Breast epithelium (tissue), 4 donors: ENCODE measurements at places on chromosomes 4 and X. TPM values are rescaled to one million over a fixed set of nuclear protein-coding genes. Genes with fewer than 3 reads are reported as not detected.

GRCh38 chr4:1873291-1873690 is 2.1 kb downstream of the NSD2 start:
- H3K4me3 ChIP-seq = no peak overlapping the region
- no peaks in the 10 kb centered on the region for H3K4me1 ChIP-seq
- H3K27me3 ChIP-seq = no peaks in the 10 kb centered on the region
- DNase-seq = no peak
- H3K27ac ChIP-seq = no peak overlapping the region

DNA sequence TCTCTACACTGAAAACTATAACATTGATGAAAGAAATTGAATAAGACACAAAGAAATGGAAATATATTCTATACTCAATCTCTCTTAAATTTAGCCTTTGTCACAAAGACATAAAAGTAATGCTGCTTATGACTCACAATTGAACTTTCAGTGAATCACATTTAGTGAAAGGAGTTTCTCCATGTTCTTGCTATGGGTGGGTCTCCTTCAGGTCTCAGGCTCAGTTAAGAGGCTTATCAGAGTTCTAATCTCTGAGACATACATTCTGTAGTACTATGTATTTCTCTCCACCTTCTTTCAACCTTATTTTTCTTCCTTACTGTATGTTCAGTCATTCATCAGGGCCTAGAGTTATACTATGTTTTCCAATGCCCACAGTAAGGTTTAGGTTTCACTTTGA is 220.9 kb downstream of the DTHD1 start:
- no peak overlapping the region for H3K27ac ChIP-seq
- no peaks in the 10 kb centered on the region for H3K27me3 ChIP-seq
- no peak for DNase-seq

GRCh38 chr4:19736968-19737756 is 514.5 kb upstream of the SLIT2 start:
- H3K36me3 ChIP-seq = no peaks in the 10 kb centered on the region
- DNase-seq = no peak
- no peak overlapping the region for H3K4me3 ChIP-seq

DNA sequence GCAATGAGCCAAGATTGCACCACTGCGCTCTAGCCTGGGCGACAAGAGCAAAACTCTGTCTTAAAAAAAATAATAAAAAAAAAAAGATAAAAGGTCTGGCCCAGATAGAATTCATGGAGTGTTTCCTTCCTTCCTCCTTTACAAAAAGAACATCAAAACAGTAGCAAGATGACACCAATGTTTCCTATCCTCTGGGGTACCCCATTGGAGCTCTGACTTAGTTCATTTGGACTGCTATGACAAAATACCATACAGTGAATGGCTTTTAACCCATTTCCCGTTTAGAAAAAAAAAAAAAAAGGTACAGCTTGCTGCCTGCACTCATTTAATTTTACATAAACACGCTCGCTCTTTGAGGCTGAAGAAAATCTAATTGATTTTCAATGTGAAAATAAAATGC is 89.9 kb upstream of the PRKX start:
- no peak overlapping the region for H3K4me3 ChIP-seq
- H3K27ac ChIP-seq = no peak overlapping the region
- DNase-seq = no peak
- H3K27me3 ChIP-seq = no peaks in the 10 kb centered on the region
- no peaks in the 10 kb centered on the region for H3K36me3 ChIP-seq
- H3K4me1 ChIP-seq = no peaks in the 10 kb centered on the region

The GC gene
- total RNA-seq = not detected

DNA sequence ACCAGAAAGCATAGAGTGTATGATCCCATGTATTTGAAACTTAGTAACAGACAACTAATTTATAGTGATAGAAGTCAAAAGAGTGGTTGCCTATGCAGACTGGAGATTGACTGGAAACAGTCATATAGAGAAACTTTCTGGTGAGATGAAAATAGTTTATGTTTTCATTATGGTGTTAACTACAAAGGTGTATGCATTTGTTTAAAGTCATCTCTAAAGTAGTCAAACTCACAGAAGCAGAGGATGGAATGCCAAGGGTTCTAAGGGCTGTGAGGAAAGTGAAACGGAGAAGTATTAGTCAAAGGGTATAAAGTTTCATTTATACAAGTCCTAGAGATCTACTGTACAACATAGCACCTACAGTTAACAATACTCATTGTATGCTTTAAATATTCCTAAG is 45.8 kb downstream of the ENOX2 start:
- no peak overlapping the region for H3K27ac ChIP-seq
- H3K4me1 ChIP-seq = no peaks in the 10 kb centered on the region
- no peak for DNase-seq
- H3K36me3 ChIP-seq = no peaks in the 10 kb centered on the region
- H3K4me3 ChIP-seq = no peak overlapping the region

The BMX gene
- 3.9 TPM for total RNA-seq

The ATP11C gene
- 42.4 TPM for total RNA-seq

The MAGEC2 gene
- not detected for total RNA-seq

- peak overlapping the region; percentile 96 for H3K4me3 ChIP-seq
- peak overlapping the region; percentile 6 for H3K27ac ChIP-seq
- no peaks in the 10 kb centered on the region for H3K27me3 ChIP-seq
- H3K36me3 ChIP-seq = no peaks in the 10 kb centered on the region
- DNase-seq = no peak
- H3K4me1 ChIP-seq = no peaks in the 10 kb centered on the region
Measured at GRCh38 chr4:118834070-118834469, 1.9 kb downstream of the SEC24D start.

The PIR gene
- 20.6 TPM for total RNA-seq

GRCh38 chr4:106034751-106035150 is 139.5 kb downstream of the NPNT start:
- H3K36me3 ChIP-seq = no peaks in the 10 kb centered on the region

DNA sequence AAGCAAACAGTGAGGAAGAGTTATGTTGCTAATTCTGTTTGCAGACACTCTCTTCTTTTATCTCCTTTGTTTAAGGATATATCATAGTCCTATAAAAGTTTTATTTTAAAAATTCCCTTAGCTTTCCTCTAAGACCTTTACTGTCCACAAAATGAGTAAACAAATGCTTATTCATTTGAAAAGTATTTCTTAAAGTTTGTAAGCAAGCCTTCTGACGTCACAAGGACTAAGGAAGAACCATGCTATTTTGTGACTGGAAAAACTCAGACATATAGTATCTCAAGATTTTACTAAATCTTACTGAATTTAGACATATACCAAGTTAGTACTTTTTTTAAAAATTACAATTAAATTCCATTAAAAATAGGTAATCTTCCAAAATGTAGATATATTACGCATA is 5.2 kb upstream of the RBMXL3 start:
- no peak overlapping the region for H3K4me3 ChIP-seq
- DNase-seq = no peak
- H3K4me1 ChIP-seq = no peaks in the 10 kb centered on the region
- no peak overlapping the region for H3K27ac ChIP-seq

The EMCN gene
- 27.5 TPM for total RNA-seq

DNA sequence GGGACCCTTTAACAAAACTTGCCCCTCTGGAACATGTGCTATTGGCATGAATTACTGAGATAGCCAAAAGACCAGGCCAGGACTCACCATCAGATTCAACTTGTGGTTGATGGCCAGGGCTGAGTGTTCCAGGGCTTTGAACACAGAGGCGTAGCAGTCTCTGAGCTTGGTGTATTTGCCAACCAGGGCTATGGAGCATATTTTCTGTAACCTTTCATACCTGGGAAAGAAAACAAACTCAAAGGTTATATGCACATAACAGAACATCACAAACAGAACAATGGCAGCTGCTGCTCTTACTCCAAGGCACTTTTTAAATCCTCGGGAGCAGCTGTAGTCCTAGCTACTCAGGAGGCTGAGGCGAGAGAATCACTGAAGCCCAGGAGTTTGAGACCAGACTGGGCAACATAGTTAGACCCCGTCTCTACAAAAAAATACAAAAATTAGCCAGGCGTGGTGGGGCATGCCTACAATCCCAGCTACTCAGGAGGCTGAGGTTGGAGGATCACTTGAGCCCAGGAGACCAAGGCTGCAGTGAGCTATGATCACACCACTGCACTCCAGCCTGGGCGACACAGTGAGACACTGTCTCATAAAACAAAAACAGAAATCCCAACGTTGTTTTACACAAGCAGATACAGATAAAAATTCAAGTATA is 29.3 kb downstream of the CTPS2 start:
- no peaks in the 10 kb centered on the region for H3K4me1 ChIP-seq
- peaks cover 25% of the 10 kb centered on the region for H3K27me3 ChIP-seq
- H3K36me3 ChIP-seq = no peaks in the 10 kb centered on the region
- DNase-seq = no peak
- no peak overlapping the region for H3K4me3 ChIP-seq

- H3K27me3 ChIP-seq = no peaks in the 10 kb centered on the region
- H3K36me3 ChIP-seq = no peaks in the 10 kb centered on the region
- peak; percentile 50 for DNase-seq
- peak overlapping the region; percentile 48 for H3K4me3 ChIP-seq
- H3K27ac ChIP-seq = no peak overlapping the region
- no peaks in the 10 kb centered on the region for H3K4me1 ChIP-seq
Measured at GRCh38 chrX:10833299-10834169, 213.1 kb upstream of the MID1 start.

DNA sequence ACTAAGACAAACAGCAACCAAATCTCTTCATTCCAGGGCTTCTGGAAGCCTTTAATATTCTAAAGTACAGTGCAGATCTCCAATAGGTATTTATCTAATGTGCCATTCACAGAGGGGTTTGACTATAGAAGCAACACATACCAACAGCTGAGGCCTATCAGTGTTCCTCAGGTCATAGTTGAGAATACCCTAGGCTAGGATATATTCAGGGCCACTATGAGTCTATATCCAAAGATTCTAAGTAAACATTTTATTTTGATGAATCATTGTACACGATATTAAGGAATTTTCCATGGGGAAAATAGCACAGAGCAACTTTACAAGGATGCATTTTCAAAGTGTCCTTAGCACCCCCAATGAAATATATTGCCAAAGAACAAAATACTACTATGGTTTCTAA is 9.7 kb downstream of the SMIM10 start:
- H3K4me1 ChIP-seq = no peaks in the 10 kb centered on the region
- H3K27me3 ChIP-seq = no peaks in the 10 kb centered on the region
- H3K36me3 ChIP-seq = no peaks in the 10 kb centered on the region
- no peak overlapping the region for H3K27ac ChIP-seq
- no peak for DNase-seq

The RPL34 gene
- total RNA-seq = 1,723 TPM

The TCEAL2 gene
- total RNA-seq = 0.66 TPM

GRCh38 chr4:15385928-15386327 is 41.9 kb upstream of the C1QTNF7 start:
- H3K36me3 ChIP-seq = no peaks in the 10 kb centered on the region
- H3K27me3 ChIP-seq = no peaks in the 10 kb centered on the region
- no peak overlapping the region for H3K27ac ChIP-seq
- DNase-seq = no peak
- no peak overlapping the region for H3K4me3 ChIP-seq
- no peaks in the 10 kb centered on the region for H3K4me1 ChIP-seq

DNA sequence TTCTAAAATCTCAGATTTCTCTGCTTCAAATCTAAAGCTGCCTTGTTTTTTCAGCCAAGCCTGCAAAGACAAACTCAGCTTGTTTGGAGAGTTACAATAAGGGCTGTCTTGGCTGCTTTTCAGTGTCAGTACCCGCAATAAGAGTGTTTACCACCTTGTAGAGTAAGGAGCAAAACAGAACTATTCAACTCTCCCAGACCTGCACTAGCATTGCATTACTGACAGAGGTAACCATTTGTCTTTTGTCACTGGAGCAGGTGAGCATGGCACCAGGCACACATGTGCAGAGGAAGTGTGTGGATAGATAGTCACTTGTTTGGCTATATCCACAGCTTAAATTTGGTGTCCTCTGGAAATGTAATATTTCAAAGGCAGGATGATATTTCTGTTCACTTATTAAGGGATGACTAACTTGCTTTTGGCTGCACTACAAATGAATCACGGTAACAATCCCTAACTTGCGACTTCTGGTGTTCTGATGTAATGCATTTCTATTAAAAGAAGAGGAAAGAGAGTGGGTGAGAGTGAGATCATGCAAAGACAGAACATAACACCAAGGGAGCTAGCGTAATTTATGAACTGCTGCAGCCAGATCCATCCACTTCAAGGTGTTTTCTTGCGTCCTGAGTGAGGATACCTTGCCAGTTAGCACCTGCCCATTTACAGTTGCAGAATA is 38.6 kb downstream of the PTCHD1 start:
- H3K36me3 ChIP-seq = no peaks in the 10 kb centered on the region
- DNase-seq = no peak
- peaks cover 24% of the 10 kb centered on the region for H3K27me3 ChIP-seq
- H3K27ac ChIP-seq = no peak overlapping the region
- H3K4me1 ChIP-seq = no peaks in the 10 kb centered on the region

The KLF8 gene
- 23.6 TPM for total RNA-seq

DNA sequence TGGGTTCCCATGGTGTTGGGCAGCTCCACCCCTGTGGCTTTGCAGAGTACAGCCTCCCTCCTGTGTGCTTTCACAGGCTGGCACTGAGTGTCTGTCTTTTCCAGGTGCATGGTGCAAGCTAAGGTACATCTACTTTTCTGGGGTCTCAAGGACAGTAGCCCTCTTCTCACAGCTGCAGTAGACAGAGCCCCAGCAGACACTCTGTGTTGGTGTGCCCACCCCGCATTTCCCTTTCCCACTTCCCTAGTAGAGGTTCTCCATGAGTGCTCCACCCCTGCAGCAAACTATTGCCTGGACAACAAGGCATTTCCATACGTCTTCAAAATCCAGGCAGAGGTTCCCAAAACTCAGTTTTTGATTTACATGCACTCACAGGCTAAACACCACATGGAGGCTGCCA is 143.0 kb downstream of the TECRL start:
- no peaks in the 10 kb centered on the region for H3K4me1 ChIP-seq
- no peak overlapping the region for H3K27ac ChIP-seq
- H3K36me3 ChIP-seq = no peaks in the 10 kb centered on the region
- no peak overlapping the region for H3K4me3 ChIP-seq
- no peak for DNase-seq

The TGIF2LX gene
- not detected for total RNA-seq

DNA sequence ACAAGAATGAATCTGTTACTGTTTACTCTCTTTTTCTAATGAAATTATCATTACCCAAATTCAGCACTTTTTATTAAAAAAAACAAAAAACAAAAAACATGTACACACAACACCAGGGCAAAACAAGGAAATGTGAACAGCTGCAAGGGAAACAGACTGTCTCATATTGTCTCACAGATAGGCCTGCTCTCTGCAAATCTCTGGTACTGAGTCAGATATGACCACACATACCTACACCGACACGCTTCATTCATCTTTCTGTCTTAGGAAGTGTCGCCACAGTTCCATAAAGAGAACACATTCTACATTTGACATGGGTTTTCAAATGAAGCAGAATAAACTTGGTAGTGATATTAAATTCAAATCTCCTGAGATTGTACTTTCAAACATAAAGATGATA is 92.2 kb upstream of the GPR34 start:
- H3K27ac ChIP-seq = no peak overlapping the region
- no peak overlapping the region for H3K4me3 ChIP-seq
- H3K36me3 ChIP-seq = no peaks in the 10 kb centered on the region
- no peaks in the 10 kb centered on the region for H3K4me1 ChIP-seq
- no peak for DNase-seq

The RTL5 gene
- total RNA-seq = 5.0 TPM
